ENCODE measurements at places on chromosomes 2 and 18. TPM values are rescaled to one million over a fixed set of nuclear protein-coding genes. Genes with fewer than 3 reads are reported as not detected.

Gene HTR2B
- 0.24 TPM for total RNA-seq

Gene APCDD1
- total RNA-seq = 27.0 TPM

Gene TRIM54
- 301 TPM for total RNA-seq

Gene MTERF4
- 23.8 TPM for total RNA-seq

Gene SLC4A5
- 1.3 TPM for total RNA-seq

Gene VAMP5
- total RNA-seq = 56.3 TPM

Gene C2orf15
- total RNA-seq = 0.22 TPM

Gene DSC2
- total RNA-seq = 26.0 TPM

Gene NPHP1
- total RNA-seq = 4.5 TPM

Gene TMEM214
- total RNA-seq = 28.2 TPM

Gene CDH19
- total RNA-seq = 18.4 TPM

Gene GNLY
- 1.7 TPM for total RNA-seq

Gene KRTCAP3
- 0.24 TPM for total RNA-seq

Gene GULP1
- 4.6 TPM for total RNA-seq

Gene FRZB
- total RNA-seq = 1.4 TPM
